ENCODE measurements at places on chromosomes 16 and 17. TPM values are rescaled to one million over a fixed set of nuclear protein-coding genes. Genes with fewer than 3 reads are reported as not detected.

- DNase-seq, result peak; percentile 45
Observed at GRCh38 chr16:77158293-77158692, 32.7 kb upstream of the MON1B start.

DNA sequence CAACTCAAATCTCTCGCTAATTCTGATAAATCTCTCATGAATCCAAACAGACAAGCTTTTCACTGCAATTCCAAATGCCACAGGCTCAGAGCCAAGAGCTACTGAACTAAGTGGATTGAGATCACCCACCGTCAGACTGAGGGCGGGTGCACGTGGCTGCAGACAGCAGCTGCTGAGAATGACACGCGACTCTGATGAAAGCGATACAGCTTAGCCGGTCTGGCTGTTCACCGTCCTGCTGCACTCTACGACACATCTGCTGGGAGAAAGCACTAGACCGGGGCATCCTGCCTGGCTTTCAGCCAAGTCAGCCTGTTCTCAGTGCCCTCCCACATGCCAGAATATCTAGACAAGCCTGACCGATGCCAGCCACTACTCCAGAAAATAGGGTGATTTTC, 42.6 kb downstream of the KLHDC4 start:
- peak; percentile 77 for DNase-seq

DNA sequence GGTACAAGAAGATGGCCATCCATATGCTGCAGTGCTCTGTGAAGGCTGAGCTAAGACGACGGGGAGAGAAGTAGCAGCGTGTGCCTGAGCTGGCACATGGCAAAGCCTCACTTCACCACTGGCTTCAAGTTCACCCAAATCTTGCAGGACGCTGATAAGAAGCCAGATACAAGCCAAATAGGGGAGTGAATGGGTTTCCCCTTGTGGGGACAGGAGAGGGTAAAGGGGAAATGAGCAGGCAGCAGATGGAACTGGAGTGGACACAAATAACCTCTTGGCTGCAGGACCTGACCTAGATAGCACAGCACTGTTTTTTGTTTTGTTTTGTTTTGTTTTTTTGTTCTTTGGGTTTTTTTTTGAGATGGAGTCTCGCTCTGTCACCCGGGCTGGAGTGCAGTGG, 21.0 kb upstream of the PITPNA start:
- DNase-seq, result no peak

- DNase-seq, result no peak
Observed at GRCh38 chr16:86821895-86822294, 243.5 kb downstream of the FOXL1 start.

The NECAB2 gene
- 0.55 TPM for polyA plus RNA-seq
